Activated naive CD4-positive, alpha-beta T cell (primary cell): ENCODE measurements at places on chromosomes 7 and 10.

DNA sequence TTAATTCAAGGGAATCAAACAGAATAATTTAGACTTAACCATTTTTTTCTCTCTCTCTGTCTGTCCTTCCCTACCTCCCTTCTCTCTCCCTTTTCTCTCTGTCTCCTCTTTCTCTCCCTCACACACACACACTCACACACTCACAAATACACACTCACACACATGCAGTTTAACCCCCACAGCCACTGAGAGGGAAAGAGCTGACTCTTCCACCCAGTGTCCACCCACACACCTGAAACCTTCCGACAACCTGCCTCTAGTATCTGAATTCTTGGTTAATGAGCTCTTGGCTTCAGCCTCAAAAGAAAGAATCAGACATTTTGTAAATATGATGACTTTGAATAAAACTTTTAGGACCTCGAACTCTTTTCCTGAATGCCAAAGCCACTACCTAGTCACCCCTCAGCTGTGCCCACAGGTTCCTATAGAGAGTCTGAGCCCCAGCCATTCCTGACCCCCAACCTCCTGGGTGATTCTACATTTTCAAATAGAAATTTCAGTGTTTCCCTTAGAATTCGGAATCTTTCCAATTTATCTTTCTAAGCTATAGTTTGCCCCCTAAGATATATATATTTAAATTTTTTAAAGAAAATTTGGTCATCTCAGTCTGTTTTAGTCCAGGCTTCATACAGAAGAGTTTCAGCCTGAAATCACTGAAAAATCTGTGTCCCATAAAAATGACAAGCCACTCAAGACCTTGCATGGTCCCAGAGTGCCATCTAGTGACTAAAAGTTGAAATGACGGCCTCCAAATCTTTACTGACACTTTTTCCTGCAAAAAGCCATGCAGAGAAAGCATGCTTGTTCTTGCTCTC is 202.8 kb downstream of the IPMK start:
- DNase-seq, result no peak

DNA sequence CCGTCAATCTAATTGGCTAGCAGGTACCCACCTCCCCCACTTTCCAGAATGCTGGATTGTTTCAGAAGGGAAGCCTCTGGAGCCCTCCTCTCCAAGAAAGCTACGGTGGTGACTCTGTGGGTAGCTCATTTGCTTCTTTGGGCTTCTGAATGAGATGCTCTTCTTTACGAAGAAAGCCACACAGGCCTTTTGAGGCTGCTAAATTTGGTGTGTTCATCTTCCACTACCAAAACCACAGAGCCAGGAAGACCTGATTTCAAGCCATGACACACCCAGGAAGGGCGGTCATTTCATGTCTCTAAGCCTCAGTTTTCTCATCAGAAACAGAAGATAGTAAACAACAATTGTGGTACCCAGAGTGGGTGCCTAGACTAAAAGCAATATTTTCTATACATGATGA is 901.2 kb downstream of the KCNMA1 start:
- DNase-seq, result no peak

DNA sequence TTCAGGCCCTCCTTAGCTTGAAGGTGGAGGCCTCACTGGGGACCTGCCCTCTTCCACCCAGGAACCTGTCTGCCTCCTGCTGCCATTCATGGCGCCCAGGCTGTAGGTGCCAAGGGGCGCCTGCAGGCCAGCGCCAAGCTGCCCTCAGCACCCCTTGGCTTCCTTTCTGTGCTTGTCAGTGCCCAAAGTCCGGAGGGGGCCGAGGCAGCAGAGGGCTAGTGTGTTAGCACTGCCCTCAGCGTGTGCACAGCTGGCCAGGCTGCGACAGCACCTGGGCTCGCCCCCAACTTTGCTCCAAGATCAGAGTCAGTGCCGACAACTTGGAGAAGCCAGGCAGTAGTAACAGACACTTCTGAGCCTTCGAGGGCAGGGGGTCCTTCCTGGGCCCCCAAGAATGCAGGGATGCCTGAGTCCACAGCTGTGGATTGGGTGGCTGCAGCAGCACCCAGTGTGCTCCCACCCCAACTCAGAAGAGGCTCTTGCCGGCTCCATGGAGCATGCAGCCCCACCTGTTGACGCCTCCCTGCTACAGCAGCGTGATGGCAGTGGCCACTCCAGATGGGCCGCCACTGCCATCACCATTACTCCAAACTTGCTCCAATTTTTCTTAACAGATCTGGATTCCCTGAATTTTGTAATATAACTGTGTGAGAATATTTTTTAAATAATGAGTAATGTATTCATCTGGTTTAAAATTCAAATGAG is 41.7 kb downstream of the CACUL1 start:
- no peak for DNase-seq

GRCh38 chr7:149495785-149496641 is 1.6 kb downstream of the ZNF746 start:
- no peak for DNase-seq

DNA sequence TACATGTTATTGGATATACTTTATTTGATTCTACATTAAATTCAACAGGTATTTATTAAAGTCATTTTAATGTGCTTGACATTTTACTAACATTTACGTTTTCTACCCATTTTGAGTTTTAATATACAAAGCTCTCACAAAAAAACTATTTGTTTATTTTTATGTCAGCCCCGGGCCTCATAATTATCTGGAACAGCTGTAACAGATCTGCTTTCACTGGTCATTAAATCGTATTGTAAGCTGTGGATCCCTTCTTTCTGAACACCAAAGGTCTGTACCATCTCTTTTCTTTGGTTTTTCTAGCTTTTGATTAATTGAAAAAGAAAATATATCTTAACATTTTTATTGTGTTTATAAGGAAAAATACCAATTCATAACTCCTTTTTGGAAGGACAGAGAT is 73.5 kb downstream of the SEMA3E start:
- no peak for DNase-seq

GRCh38 chr7:19117091-19117869 is at the start of gene TWIST1:
TSS of gene TWIST1 (minus strand) at chr7:19117636. CDS start at chr7:19117321, 315 bp downstream.
- DNase-seq, result no peak
